ENCODE measurements at places on chromosomes 6 and 20. TPM values are rescaled to one million over a fixed set of nuclear protein-coding genes. Genes with fewer than 3 reads are reported as not detected.

DNA sequence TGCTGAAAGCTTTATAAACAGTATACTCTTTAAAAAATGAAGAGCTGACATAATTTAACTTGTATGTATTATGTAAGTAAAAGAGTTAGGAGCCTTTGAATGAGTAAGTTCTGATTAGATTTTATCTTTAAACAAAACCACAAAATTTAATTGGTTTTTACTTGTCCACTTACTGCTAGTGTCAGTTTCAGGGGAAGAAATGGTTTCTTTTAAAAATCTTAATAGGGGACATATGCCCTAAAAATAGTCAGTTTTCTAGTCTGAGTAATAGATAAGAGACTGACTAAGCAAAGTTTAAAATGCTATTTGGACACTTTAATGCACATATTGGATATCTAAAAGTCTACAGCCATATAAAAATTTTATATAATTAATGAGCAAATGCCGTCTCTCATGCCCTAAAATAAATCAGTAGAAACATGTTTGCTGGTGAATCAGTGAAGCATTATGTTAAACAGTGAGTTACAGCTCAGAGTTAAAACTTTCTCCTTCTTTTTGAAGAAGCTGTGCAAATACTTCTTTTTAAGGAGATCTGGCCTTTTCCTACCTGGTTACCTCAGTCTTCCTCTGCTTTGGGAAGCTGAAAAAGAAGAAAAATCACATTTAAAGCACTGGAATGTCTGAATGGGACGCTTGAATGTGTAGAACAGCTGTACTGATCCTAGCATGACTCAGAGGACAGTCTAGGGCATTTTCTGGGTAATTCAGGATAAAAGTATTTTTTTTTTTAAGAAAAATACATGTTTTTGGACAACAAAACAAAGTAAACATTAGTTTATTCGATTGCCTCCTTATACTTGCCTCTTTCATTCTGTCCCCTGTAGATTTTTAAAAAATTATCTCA lies 55.3 kb downstream of the CDH26 start:
- no peak for DNase-seq
- H3K4me1 ChIP-seq, result no peaks in the 10 kb centered on the region
- H3K4me3 ChIP-seq, result no peak overlapping the region
- H3K36me3 ChIP-seq, result no peaks in the 10 kb centered on the region
- H3K27me3 ChIP-seq, result no peaks in the 10 kb centered on the region

GRCh38 chr6:53730767-53731166 lies 64.0 kb upstream of the LRRC1 start:
- no peaks in the 10 kb centered on the region for H3K36me3 ChIP-seq
- H3K27ac ChIP-seq, result no peak overlapping the region
- peaks cover 3% of the 10 kb centered on the region for H3K4me1 ChIP-seq
- H3K4me3 ChIP-seq, result no peak overlapping the region
- H3K27me3 ChIP-seq, result no peaks in the 10 kb centered on the region

EMILIN3 gene
- polyA plus RNA-seq, result 9.4 TPM

GRCh38 chr6:43335469-43335868 lies 26.8 kb upstream of the CRIP3 start:
- no peak overlapping the region for H3K27ac ChIP-seq
- H3K27me3 ChIP-seq, result no peaks in the 10 kb centered on the region
- H3K36me3 ChIP-seq, result peaks cover 21% of the 10 kb centered on the region
- DNase-seq, result no peak
- no peaks in the 10 kb centered on the region for H3K4me1 ChIP-seq

- H3K4me3 ChIP-seq, result no peak overlapping the region
- no peak for DNase-seq
- no peaks in the 10 kb centered on the region for H3K36me3 ChIP-seq
- H3K27ac ChIP-seq, result no peak overlapping the region
These were observed 223.6 kb downstream of the HIVEP2 start for GRCh38 chr6:142721215-142721920.

DNA sequence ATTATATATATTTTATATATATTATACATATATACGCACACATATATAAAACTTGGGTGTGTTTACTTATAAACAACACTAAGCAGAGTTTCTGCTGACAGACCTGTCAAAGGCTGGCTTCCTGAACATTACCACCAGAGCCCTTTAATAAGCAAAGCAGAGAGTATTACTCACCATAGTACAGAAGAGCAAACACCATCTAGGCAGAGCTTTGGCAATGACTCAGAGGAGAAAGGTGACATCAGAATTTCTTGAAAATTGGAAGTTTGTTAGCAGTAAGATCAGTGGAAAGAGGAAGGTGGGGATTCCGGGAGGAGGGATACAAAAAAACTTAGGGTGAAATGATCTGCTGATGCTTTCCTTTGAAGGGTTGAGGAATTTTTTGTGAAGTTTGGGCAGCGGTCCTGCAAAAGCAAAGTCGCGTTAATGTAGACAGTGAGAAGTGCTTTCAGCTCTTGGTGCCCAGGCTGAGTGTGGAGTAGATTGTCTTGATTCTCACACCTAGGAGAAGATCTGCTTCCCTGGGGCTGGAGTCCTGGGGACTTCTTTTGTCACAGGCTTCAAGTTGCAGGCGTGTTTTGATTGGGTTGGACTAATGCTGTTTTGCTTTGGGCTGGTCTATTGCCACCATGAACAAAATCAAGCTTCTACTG lies 109.6 kb upstream of the BACH2 start:
- H3K4me3 ChIP-seq, result no peak overlapping the region
- H3K27me3 ChIP-seq, result no peaks in the 10 kb centered on the region
- no peak for DNase-seq
- H3K4me1 ChIP-seq, result no peaks in the 10 kb centered on the region

PRELID3B gene
- polyA plus RNA-seq, result 64.7 TPM

- no peak for DNase-seq
- H3K4me1 ChIP-seq, result no peaks in the 10 kb centered on the region
- no peaks in the 10 kb centered on the region for H3K27me3 ChIP-seq
- H3K36me3 ChIP-seq, result no peaks in the 10 kb centered on the region
- no peak overlapping the region for H3K4me3 ChIP-seq
These were observed 80.3 kb upstream of the STMND1 start for GRCh38 chr6:17021539-17021889.

DNA sequence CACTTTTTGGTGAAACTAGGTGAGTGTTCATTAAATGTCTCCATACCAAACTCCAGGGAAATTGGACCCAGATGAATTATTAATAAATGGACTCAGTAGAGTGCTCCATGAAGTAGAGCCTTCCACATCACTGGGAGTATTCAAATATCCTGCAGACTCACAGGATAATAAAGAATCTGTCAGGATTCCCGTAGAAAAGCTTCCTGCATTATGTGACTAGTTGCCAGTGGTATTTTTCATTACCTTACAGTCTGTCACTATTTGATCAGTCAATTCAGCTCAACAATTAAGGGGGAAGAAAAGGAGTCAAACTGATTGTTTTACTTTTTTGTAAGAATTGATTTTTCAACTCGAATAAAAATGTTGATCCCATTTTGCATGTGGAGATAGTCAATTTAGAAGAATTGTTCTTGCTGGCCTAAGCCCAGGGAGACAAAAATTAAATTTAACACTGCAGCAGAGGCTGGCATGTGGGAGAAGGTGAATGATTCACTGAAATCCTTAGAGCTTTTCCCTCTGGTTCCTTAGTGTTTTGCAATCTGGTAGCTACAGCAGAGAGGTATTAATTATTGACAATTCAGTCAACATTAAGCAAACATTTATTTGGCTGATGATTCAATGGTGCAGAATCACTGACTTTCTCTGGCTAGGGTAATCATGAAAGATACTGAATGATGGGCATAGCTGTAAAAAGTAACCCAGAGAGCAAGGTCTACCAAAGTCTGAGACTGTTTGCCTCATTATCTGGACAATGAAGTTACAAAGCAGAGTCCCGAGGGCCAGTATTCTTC lies 442.4 kb downstream of the CD83 start:
- H3K36me3 ChIP-seq, result no peaks in the 10 kb centered on the region
- DNase-seq, result no peak
- no peaks in the 10 kb centered on the region for H3K27me3 ChIP-seq
- no peaks in the 10 kb centered on the region for H3K4me1 ChIP-seq

TFAP2C gene
- 0.17 TPM for polyA plus RNA-seq

- H3K4me1 ChIP-seq, result peaks cover 10% of the 10 kb centered on the region
- no peaks in the 10 kb centered on the region for H3K27me3 ChIP-seq
- no peak overlapping the region for H3K4me3 ChIP-seq
- H3K36me3 ChIP-seq, result no peaks in the 10 kb centered on the region
These were observed 68.8 kb downstream of the TSHZ2 start for GRCh38 chr20:53040693-53041589.

- no peak overlapping the region for H3K27ac ChIP-seq
- H3K4me3 ChIP-seq, result no peak overlapping the region
- peaks cover 3% of the 10 kb centered on the region for H3K4me1 ChIP-seq
- H3K27me3 ChIP-seq, result no peaks in the 10 kb centered on the region
- H3K36me3 ChIP-seq, result peaks cover 29% of the 10 kb centered on the region
These were observed 83.5 kb upstream of the TMEM181 start for GRCh38 chr6:158476389-158476788.

GRCh38 chr6:134449781-134450180 lies 131.9 kb upstream of the SGK1 start:
- DNase-seq, result no peak
- no peak overlapping the region for H3K4me3 ChIP-seq
- no peaks in the 10 kb centered on the region for H3K4me1 ChIP-seq

DNA sequence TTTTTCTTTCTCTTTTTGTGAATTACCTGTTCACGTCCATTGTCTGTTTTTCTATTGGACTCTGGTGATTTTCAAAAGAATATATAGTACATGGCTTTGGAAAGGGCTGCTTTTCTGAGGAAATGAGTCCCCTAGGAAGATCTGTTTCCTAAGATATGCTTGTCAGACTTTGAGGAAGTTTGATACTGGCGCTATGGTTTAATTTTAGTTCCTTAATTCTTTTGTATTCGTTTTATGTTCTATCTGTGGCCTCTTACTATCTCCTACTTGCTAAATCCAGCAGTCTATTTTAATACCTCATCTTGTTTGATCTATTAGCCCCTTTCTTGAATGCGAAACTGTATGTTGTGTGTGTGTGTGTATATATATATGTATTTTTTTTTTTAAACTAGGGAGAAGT lies 101.9 kb downstream of the LIN28B start:
- H3K4me1 ChIP-seq, result no peaks in the 10 kb centered on the region
- DNase-seq, result no peak
- no peak overlapping the region for H3K27ac ChIP-seq
- H3K27me3 ChIP-seq, result no peaks in the 10 kb centered on the region

AAR2 gene
- 33.5 TPM for polyA plus RNA-seq

GRCh38 chr6:105739764-105740163 lies 336.9 kb upstream of the PREP start:
- no peak for DNase-seq
- H3K4me3 ChIP-seq, result no peak overlapping the region
- H3K27me3 ChIP-seq, result no peaks in the 10 kb centered on the region
- no peaks in the 10 kb centered on the region for H3K4me1 ChIP-seq
- H3K36me3 ChIP-seq, result no peaks in the 10 kb centered on the region

- H3K27me3 ChIP-seq, result no peaks in the 10 kb centered on the region
- no peak overlapping the region for H3K4me3 ChIP-seq
- H3K4me1 ChIP-seq, result peaks cover 16% of the 10 kb centered on the region
These were observed 120.9 kb upstream of the LRFN2 start for GRCh38 chr6:40708049-40708448.

DNA sequence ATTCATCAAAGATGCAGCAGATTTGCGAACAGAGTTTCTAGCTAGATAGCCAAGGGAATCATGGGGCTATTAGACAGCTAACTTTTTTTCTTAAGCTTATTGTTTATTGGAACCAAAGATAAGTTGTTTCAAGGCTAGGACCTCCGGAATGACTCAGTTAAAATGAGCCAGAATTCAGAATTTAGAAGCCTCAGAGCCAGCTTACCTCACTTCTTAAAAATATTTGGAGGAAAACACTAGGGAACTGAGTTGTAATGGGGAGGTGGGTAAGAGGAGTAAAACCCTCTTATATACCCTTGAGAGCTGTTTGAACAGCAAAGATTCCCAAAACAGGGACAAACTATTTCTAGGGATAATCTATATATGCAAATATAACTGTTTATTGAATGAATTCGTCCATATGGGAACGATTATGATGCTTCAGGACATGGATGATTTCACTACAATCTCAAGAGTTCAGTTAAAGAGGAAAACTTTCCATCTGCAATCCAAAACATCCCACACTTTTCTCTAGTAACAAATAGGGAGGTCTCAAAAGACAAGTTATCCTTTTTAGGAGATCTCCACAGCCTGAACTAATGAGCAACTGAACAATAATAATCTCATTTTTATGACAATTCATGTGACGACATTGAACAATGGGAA lies 12.6 kb upstream of the CARMIL1 start:
- H3K36me3 ChIP-seq, result no peaks in the 10 kb centered on the region
- H3K4me1 ChIP-seq, result no peaks in the 10 kb centered on the region
- no peak overlapping the region for H3K27ac ChIP-seq
- no peak for DNase-seq
- no peaks in the 10 kb centered on the region for H3K27me3 ChIP-seq

GRCh38 chr20:25285856-25286798 lies 38.2 kb downstream of the PYGB start:
- no peak for DNase-seq
- peaks cover 94% of the 10 kb centered on the region for H3K36me3 ChIP-seq
- H3K27ac ChIP-seq, result no peak overlapping the region
- no peak overlapping the region for H3K4me3 ChIP-seq

- no peak for DNase-seq
- H3K4me1 ChIP-seq, result peaks cover 34% of the 10 kb centered on the region
- H3K36me3 ChIP-seq, result no peaks in the 10 kb centered on the region
- no peak overlapping the region for H3K27ac ChIP-seq
These were observed 5.1 kb downstream of the RREB1 start for GRCh38 chr6:7112741-7113313.

DNA sequence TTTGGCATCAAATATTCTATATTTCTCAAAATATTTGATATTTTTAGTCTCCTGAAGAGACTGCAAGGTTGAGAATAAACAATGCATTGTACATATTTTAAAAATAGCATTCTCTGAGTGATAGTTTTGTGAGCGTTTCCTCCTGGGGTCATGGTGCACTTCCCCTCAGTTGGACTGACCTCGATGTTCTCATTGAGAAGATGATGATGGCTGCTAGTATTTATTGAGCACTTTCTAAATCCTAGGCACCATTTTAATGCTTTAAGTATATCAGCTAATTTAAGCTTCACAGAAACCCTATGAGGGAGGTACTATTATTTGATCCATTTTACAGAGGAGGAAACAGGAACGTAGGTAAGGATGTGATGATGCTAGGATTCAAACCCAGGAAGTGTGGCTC lies 18.2 kb downstream of the DSE start:
- no peaks in the 10 kb centered on the region for H3K27me3 ChIP-seq
- no peaks in the 10 kb centered on the region for H3K36me3 ChIP-seq
- H3K27ac ChIP-seq, result no peak overlapping the region

DNA sequence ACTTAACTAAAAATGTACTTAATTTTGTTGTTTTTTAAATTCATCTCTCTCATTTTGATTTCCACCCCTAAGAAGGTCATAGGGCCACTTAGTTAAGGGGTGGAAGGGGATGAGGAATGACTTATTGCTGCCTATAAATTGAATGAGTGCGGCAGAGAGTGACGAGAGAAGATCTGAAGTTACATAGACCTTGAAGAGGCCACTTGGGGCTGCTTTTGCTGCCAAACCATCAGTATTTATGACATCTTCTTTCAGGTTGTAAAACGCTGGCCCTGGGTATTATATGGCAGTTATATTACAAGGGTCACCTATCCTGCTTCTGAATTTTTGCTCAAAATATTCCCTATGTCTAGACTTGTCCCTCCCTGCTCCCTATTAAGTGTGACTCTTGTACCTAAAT lies 119.6 kb upstream of the RIMS1 start:
- H3K4me1 ChIP-seq, result no peaks in the 10 kb centered on the region
- no peak for DNase-seq
- H3K27ac ChIP-seq, result no peak overlapping the region
- no peaks in the 10 kb centered on the region for H3K36me3 ChIP-seq

GRCh38 chr20:19821606-19822005 lies 63.5 kb downstream of the RIN2 start:
- DNase-seq, result no peak
- no peaks in the 10 kb centered on the region for H3K27me3 ChIP-seq
- H3K4me1 ChIP-seq, result no peaks in the 10 kb centered on the region
- H3K4me3 ChIP-seq, result no peak overlapping the region
- H3K27ac ChIP-seq, result no peak overlapping the region

Data from spinal cord (tissue), 10 donors.